ENCODE measurements at places on chromosomes 3 and 15. TPM values are rescaled to one million over a fixed set of nuclear protein-coding genes. Genes with fewer than 3 reads are reported as not detected.

The SMCO1 gene
- not detected for total RNA-seq

GRCh38 chr3:43692085-43692855 lies 1.5 kb downstream of the ABHD5 start:
- H3K27ac ChIP-seq: no peak overlapping the region
- peaks cover 5% of the 10 kb centered on the region for H3K36me3 ChIP-seq
- DNase-seq: no peak
- peaks cover 17% of the 10 kb centered on the region for H3K4me1 ChIP-seq

The SLC24A5 gene
- not detected for total RNA-seq

GRCh38 chr15:45338417-45338816 lies 39.9 kb downstream of the GATM start:
- no peak overlapping the region for H3K27ac ChIP-seq
- H3K36me3 ChIP-seq: no peaks in the 10 kb centered on the region
- 0 out of 2 replicates have a peak, but pooled peaks cover 3% of the 10 kb centered on the region for H3K27me3 ChIP-seq
- no peaks in the 10 kb centered on the region for H3K4me1 ChIP-seq
- H3K4me3 ChIP-seq: no peak overlapping the region

DNA sequence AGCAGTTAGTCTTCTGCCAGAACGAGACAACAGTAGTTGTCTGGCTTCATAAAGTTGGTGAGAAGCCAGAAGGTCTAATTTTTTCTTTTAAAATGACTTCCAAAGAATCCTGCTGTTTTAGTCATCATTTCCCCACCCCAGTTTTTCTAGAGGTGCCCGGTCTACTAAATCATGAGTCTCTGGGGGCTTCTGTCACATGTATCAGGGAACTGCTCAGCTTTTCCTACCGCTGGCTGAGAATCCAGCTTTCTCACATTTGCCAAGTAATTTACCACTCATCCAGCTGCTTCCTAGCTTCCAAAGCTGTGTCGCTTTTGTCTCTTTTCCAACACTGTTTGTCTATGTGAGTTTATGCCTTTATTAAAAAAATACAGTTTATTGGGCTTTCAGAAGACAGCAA lies 183.3 kb downstream of the NSUN3 start:
- no peaks in the 10 kb centered on the region for H3K4me1 ChIP-seq
- no peak overlapping the region for H3K27ac ChIP-seq
- H3K27me3 ChIP-seq: no peaks in the 10 kb centered on the region

Data from SJSA1 (cell line).